ENCODE measurements at places on chromosomes 2 and 18.

DNA sequence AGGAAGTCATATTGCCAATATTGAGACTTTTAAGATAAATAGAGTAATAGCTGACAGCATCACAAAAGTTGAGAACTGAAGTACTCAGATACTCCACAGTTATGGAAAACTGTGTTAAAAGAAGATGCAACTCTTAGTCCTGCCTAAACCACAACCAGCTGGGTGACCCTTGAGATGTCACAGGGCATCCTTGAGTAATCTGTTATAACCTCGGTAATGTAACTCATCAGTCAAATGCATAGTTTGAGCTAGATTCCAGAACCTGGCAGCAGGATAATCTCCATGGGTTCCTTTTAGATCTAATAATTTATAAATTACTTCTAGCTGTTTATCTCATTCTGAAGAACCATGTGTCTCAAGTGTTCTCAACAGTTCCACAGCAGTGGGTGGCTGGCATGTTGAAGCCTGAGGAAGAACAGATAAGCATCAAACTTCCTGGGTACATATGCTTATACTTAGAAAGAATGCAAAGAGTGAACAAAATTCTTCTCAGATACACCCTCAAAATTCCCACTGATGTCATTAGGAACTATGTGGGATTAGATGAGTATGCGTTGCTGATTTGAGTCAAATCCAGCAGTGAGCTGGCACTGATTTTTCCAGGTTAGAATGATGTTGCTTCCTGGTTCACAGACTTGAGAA, 304.1 kb upstream of the ERBB4 start:
- DNase-seq: no peak

DNA sequence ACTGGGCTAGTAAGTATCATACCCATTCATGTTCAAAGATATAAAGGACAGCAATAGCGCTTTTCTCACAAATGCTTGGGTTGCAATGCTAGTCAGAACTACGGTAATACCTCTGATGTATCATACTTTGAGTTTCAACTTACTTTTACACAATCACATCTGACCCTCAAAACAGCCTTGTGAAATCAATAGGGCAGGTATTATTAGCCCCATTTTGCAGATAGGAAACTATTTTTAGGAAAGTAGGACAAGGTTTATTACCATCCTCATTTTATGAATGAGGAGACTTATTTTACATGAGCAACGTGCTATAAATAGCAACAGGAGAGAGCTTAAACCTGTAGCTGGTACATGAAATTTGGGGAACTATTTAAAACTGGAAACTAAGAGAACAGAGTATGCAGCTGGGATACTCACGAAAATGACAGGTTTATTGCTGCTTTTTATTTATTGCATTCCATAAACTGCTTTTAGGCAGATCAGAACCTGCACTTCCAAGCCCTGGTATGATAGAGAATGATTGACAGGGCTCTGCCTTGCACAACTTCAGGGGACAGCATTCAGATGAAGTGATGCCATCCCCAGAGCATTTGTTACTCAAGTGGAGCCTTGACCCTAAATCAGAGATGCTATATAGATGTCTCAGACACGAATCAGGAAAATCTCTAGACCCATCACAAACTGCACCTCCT, 42.4 kb upstream of the PPM1B start:
- no peak for DNase-seq

- DNase-seq: no peak
Measured at GRCh38 chr18:2444201-2444875, 127.0 kb downstream of the METTL4 start.

GRCh38 chr2:217849154-217849975, 153.4 kb downstream of the TNS1 start:
- no peak for DNase-seq

- DNase-seq: no peak
Measured at GRCh38 chr18:77061281-77061945, 71.2 kb downstream of the MBP start.

GRCh38 chr2:119856469-119856901, 96.8 kb downstream of the PTPN4 start:
- DNase-seq: no peak

DNA sequence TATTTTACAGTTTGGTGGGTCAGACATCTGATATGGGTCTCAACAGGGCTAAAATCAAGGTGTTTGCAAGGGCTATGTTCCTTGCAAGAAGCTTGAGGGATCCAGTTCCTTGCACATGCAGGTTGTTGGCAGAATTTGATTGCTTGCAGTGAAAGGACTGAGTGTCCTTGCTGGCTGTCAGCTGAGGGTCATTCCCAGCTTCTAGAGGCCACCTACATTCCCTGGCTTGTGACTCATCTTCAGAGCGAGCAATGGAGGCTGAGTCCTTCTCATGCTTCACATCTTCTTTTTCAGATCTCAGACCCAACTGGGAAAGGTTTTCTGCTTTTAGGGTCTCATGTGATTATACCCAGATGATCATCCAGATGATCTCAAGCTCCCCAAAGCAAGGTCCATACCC, 12.4 kb downstream of the MEX3C start:
- DNase-seq: no peak

DNA sequence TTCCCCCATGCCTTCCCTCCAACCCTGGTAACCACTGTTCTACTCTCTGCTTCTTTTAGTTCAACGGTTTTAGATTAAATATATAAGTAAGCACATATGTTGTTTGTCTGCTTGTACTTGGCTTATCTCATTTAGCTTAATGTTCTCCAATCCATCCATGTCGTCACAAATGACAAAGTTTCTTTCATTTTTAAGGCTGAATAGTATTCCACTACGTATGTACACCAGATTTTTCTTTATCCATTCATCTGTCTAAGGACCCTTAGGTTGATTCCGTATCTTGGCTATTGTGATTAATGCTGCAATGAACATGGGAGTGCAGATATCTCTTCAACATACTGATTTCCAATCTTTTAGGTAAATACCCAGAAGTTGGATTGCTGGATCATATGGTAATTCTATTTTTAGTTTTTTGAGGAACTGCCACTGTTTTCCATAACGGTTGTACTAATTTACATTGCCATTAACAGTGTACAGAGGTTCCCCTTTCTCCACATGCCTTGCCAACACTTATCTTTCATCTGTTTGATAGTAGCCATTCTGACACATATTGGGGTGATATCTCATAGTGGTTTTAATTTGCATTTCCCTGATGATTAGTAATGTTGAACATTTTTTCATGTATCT, 8.1 kb downstream of the ASB3 start:
- no peak for DNase-seq

DNA sequence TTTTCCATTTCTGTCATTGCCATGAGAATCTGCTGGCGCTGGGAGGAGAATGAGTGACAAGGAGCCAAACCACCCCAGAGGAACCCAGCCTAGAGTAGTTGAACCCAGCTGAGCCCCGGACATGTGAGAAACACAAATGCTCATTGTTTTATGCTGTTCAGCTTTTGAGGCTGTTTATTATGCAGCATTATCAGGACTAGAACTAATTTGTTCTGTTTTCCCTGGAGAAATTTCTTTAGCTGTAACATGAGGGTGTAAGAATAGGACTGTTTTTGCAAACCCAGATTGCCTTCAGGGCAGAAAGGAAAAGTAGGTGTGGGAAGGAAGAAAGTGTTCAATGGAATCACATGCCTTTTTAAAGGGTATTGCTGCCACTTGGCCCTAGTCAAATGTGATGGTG, 28.5 kb upstream of the DOCK10 start:
- no peak for DNase-seq

DNA sequence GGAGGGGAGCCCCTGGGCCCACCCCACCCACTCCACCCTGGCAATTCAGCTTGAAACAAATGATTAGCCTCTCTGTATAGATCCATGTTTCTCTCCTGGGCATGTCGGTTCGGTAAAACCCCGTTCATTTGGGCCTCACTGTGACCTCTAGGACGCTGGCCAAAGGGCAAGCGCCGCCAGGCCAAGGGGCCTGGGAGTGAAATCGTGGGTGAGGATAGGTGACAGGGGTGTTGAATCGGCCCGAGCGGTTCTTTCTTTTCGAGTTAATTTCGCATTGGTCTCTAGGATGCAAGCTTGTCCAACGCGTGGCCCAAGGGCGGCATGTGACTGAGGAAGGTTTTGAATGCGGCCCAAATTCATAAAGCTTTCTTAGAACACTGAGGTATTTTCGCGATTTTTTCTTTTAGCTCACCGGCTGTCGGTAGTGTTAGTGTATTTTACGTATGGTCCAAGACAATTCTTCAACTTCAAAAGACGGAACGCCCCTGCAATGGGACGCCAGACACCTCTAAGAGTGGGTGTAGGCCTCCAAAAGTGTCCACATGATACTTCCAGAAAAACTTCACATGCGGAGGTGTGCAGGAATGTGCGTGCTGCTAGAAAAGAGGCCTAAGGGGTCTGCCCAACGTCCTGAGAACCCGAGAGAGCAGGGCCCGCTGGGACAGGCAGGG, 9.8 kb upstream of the ARID5A start:
- DNase-seq: no peak

GRCh38 chr2:80380736-80381135, 76.2 kb upstream of the LRRTM1 start:
- DNase-seq: no peak

All from CD8-positive, alpha-beta T cell (primary cell).